ENCODE measurements at places on chromosomes 16 and 17. TPM values are rescaled to one million over a fixed set of nuclear protein-coding genes. Genes with fewer than 3 reads are reported as not detected.

Gene FGF11
- 0.23 TPM for total RNA-seq

Gene GPR142
- total RNA-seq = not detected

Gene KRT31
- total RNA-seq = not detected

Gene CCL4
- not detected for total RNA-seq

Gene KRTAP16-1
- total RNA-seq = not detected

Gene KRT16
- not detected for total RNA-seq

All from HT1080 (cell line).